ENCODE measurements at places on chromosomes 12 and 14.

GRCh38 chr14:105865266-105865903, 339.0 kb downstream of the TMEM121 start:
- no peak for DNase-seq

DNA sequence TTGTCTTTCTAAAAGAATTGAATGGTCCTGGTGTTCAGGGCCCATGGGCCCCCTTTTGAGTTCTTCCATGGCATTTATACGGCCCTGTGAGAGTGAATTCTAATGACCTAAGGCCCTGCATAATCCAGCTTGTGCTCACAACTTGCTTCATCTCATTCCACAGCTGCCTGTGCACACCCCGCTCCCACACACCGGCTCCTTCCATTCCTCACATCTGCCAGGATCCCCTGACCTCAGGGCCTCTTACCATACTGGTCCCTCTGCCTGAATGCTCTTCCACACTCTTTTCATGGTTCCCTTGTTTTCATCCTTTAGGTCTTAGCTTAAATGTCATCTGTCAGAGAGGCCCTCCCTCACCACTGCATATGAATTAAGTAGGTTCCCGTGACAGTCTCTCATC, 49.5 kb upstream of the EGLN3 start:
- no peak for DNase-seq

DNA sequence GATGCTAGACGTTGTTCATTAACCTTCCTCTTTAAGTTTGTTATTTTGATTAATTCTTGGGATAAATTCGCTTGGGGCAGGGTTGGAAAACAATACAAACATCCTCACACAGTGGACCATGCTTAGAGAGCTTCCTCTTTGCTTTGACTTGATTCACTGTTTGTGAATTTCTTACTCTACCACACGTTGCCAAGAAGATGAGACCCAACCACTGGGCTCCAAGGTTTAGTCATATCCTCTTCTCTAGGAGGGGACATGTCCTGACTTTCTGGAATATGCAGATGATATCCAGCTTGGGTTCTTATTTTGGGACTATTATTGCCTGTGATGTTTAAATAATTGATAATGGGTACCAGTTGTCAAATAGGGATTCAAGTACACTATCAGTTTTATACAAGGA, 428.2 kb downstream of the ATP23 start:
- no peak for DNase-seq

DNA sequence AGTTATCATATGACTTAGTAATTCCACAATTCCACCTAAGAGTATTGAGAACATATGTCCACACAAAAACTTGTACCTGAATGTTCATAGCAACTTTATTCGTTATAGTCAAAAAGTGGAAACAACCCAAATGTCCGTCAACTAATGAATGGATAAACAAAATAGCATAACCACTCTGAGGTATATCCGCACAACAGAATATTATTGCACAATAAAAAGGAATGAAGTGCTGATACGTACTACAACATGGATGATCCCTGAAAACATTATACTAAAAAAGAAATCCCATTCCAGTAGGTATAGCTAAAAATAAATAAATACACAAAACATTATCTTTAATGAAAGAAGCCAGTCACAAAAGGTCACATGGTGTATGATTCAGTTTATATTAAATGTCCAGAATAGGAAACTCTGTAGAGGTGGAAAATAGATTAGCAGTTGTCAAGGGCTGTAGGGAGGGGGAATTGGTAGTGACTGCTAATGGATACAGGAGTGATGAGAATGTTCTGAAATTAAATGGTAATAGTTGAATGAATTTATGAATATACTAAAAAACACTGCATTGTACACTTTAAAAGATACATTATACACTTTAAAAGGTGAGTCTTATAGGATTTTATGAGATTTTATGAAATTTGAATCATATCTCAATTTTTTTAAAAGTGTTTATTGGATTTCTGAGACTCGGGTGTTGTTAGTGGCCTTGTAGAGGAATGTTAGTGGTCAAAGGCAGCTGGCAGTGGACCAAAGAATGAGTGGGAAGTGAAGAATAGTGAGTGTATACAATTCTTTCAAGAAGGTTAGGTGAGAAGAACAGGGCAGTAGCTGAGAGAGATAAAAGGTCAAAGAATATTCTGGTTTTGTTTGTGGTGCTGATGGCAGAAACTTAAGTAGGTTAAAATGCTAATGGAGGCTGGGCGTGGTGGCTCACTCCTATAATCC, 36.3 kb upstream of the BAZ1A start:
- DNase-seq, result no peak

DNA sequence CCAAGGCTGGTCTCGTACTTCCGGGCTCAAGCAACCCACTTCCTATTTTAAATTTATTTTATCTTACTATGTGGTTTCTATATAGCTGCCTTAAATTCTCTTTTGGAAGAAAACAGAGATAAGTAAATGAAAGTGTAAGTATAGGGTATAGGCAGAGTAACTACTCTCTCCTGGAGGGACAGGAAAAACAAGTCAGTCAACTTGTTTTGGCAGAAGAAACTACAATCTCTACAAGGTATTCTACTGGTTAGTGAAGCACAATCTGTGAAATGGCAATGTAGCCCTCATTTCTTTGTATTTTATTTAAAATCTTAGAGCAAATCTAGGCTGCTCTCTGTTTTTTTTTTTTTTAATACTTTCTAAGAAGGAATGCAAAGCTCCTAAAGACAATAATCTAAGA, 55.4 kb downstream of the UBR7 start:
- no peak for DNase-seq

GRCh38 chr12:102441077-102441596, 39.2 kb downstream of the IGF1 start:
- no peak for DNase-seq
